ENCODE measurements at places on chromosomes 1 and 21. TPM values are rescaled to one million over a fixed set of nuclear protein-coding genes. Genes with fewer than 3 reads are reported as not detected.

DNA sequence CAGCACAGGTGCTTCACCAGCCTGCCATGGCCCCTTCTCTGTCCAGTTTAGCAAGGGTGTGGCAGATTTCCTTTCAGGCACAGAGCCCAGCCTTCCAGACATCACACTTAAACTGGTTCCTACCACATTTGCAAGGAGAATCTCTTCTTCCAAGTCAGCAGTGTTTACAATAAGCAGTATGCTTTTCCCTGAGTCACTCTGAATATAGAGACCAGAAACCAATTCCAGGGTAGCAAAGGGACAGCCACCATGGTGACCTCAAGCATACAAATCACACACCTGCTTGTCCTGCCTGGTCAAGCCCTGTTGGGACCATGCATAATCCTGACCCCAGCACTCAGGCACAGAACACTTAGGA lies 8.7 kb upstream of the CBR3 start:
- no peak for DNase-seq

DNA sequence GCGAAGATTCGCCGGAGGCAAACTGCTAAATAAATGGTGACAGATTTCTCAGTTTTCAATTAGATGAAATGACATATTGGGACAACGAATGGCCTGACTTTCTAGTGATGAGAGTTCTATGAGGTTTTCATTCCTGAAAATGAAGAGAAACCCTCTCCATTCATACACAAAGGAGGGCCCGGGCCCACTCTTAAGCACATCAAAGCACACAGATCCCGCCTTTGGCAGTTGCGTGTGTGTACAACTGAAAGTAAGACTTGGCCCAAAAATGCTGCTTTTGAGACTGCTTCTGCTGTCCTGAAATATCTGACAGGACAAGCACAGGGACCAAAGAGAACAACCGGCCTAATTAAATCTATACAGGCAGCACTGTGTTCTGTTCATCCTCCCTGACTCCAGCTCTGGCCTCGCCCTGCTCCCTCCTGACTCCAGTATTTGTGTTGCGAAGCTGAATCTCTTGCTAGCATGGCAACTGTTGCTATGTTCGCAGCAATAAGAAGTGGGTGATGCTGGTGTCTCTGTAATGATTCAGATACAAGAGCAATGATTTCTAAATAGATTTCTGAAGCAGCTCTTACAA lies 7.4 kb downstream of the LRRC53 start:
- DNase-seq, result no peak

- DNase-seq, result no peak
Measured at GRCh38 chr1:153113416-153113815, at the start of gene SPRR2F. TSS of gene SPRR2F (minus strand) at chr1:153113516. CDS start at chr1:153112733, 783 bp downstream.

DNA sequence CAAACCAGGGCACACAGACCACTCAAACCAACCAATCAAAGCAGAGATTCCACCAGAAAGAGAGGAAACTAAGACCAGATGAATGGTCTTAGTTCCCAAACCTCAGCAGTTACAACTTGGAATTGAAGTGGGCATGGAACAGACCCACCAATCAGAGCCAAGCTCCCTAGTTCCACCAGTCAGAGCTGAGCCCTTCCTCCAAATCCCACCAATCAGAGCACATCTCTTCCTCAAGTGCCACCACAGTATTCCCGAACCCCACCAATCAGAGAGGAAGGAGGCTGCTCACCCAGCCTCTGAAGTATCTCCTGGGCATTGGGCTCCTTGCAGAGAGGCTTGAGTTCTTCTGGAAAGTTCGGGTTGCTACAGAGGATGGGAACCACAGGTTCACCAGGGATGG lies 1.4 kb downstream of the GUCA2A start:
- no peak for DNase-seq

The DPYD gene
- 95.1 TPM for total RNA-seq

DNA sequence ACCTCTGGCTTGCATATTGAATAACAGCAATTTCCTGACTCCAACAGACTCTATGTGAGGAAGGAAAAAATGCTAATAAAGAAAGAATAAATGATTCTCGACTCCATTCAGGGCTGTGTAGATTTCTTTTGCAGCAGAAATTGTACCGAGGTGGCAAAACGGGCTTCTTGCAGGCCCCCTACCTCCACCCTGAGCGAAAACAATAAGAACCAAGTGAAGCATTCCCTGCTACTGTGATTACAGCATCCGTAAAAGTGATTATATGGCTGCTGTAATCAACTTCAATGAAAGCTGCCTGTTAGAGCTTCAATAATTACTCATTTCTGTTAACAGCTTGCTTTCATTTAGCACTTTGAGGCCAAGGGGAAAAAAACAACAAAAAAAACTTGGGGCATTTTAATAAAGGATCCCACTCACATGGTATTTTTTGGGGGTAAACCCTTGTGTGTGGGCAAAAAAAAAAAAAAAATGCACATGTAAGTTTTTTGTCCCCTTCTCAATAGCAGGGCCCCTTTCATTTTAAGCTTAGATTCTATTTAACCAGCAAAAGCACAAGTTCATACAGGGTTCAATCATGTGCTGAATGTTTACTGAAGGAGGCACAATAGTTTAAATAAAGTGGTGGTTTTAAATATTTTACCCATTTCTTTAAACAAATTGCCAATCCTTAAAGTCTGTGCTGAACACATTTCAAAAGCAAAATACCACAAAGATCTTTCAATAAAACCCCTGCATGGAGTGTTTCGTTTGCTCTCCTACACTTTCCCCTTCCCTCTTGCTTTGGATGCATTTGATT lies 271.6 kb downstream of the LMO4 start:
- DNase-seq, result no peak

The SH2D2A gene
- total RNA-seq, result not detected

- no peak for DNase-seq
Measured at GRCh38 chr1:58149271-58149812, 397.2 kb downstream of the OMA1 start.

DNA sequence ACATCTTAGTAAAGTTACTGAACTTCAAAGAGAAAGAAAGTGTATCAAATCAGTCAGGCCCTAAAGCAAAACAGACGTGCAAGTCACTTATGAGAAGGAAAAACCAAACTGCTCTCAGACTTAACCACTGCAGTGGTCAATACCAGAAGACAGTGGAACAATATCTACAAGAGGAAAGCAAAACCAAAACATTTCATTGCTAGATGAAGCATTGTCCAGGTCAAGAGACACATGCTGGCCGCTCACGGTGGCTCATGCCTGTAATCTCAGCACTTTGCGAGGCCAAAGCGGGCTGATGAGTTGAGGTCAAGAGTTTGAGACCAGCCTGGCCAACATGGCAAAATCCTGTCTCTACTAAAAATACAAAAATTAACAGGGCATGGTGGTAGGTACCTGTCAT lies 82.0 kb upstream of the MROH9 start:
- DNase-seq, result no peak

The TIE1 gene
- total RNA-seq, result 24.2 TPM

- no peak for DNase-seq
Measured at GRCh38 chr1:204414016-204414415, 2.4 kb upstream of the PPP1R15B start.

The ZFP69B gene
- total RNA-seq, result 2.6 TPM

The ADCY10 gene
- 0.15 TPM for total RNA-seq

The TMEM240 gene
- total RNA-seq, result 8.8 TPM

DNA sequence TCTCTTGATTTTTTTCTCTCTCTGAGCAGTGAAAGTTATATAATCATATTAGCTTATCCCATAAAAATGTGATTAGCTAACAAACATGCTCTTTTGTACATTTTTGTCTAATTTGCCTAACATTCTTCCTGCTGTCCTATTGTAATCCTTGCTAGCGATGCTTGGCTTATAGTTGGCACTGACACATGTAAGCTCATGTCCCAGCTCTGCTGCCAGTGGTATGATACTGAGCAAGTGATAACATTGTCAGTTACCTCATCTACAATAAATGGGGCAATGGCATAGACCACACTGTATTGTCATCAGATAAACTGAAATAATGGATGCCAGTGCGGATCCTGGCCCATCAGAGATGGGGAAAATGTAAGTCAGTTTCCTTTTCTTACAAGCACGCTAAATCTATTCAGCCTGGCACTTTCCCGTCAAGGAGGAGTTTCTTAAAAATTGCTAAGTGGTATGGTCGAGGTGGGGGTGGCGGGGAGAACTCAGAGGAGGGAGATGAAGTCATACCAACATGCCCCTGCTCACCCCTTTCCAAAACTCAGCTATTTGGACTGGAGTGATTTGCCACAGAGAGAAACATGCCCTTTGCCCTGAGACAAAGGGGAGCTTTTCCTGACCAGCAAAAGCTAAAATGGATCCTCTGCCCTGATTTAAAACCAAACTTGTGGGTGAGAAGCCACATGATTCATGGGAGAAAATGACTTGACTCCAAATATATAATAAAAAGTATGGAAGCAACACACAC lies 1.3 kb downstream of the FYB2 start:
- no peak for DNase-seq

GRCh38 chr1:220796530-220796929 lies 9.8 kb downstream of the MTARC1 start:
- DNase-seq, result no peak

The HSD11B1 gene
- total RNA-seq, result 90.1 TPM

The VASH2 gene
- 2.9 TPM for total RNA-seq

DNA sequence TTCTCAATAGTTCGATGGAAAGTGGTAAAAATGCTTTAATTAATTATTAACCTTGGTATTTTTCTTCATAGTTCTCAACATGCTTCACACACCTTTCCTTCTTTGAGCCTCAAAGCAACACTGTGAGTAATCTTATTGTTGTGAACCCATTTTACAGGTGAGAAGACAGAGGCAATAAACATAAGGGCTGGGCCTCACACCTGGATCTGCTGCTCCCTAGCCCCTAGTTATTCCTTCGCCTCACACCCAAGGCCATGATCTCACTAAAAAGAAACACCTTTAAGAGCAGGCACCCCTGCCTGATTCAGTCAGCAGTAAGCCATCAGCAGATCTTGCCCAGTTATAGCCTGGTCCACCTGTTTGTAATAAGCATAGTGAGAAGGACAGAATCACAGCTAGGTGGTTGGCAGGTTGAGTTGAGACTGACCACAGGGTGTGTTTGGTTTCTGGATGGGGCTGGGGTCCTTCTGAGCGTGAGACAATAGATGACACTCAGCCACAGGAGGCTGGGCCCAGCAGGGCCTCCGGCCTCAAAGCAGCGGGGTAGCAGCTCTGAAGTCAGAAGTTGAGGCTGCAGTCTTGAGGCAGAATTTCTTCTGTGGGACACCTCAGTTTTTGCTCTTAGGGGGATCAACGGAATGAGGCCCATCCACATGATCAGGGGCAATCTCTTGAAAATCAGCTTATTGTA lies 203.9 kb downstream of the RHOU start:
- no peak for DNase-seq

GRCh38 chr1:83118472-83118871 lies 880.5 kb downstream of the TTLL7 start:
- no peak for DNase-seq

The DSTYK gene
- 10.2 TPM for total RNA-seq

The GOLT1A gene
- 3.4 TPM for total RNA-seq

DNA sequence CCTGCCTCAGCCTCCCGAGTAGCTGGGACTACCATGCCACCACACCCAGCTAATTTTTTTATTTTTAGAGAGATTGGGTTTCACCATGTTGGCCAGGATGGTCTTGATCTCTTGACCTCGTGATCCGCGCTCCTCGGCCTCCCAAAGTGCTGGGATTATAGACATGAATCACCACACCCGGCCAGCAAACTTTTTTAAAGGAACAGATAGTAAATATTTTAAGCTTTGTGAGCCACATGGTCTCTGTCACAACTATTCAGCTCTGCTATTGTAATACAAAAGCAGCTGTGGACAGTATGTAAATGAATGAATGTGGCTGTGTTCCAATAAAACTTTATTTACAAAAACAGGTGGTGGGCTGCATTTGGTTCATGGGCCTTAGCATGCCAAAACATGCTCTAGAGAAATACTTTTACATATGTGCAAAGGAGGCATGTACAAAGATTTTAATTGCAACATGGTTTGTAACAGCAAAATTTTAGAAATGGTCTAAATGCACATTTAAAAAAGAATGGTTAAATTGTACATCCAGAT lies 47.0 kb downstream of the CDCP2 start:
- no peak for DNase-seq

The AIM2 gene
- 0.32 TPM for total RNA-seq

The SLC9C2 gene
- total RNA-seq, result not detected

GRCh38 chr1:246291127-246291526 lies 216.0 kb downstream of the SMYD3 start:
- DNase-seq, result no peak

DNA sequence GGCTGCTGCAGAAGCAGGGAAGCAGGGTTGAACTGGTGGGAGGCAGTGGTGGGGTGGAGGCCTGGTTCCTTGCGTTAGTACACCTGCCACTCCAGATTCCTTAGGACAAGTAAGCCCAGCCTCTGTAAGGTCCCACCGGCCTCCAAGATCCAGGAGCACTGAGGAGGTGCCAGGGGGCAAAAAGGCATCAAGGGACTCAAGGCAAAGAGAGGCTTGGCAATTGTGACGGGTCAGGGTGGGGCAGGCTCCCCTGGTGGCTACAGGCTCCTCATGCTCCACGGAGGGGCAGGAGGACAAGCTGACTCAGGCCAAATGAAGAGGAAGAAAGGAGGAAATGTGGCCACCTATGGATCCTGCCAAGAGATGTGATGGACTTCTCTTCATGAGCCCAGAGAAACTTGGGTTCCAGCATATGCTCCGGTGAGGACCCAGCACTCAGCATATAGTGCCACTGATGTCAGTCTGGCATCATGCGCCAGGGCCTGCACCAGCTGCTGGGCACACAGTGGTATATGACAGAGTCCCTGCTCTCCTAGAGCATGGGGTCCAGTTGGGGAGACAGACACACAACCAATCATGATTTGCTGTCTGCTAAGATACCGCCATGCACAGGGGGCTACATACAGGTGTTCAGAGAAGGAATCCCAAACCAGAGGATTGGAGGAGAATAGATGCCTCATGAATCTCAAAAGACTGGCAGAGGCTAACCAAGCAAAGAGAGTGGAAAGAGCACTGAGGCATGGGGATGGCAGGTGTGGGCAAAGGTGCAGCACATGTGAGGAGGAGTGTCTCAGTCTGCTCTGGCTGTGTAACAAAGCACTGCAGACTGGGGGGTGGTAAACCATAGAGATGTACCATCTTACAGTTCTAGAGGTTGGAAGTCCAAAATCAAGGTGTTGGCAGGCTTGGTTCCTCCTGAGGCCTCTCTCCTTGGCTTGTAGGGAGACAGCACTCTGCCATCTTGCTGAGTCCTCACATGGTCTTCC lies 249.7 kb downstream of the RHOU start:
- no peak for DNase-seq
